NCI-H774 (cell line): ENCODE measurements at places on chromosomes 7 and 10.

GRCh38 chr10:46106410-46107255 is 60.6 kb upstream of the MSMB start:
- DNase-seq = no peak

GRCh38 chr7:70393956-70394355 is 738.0 kb upstream of the GALNT17 start:
- no peak for DNase-seq

DNA sequence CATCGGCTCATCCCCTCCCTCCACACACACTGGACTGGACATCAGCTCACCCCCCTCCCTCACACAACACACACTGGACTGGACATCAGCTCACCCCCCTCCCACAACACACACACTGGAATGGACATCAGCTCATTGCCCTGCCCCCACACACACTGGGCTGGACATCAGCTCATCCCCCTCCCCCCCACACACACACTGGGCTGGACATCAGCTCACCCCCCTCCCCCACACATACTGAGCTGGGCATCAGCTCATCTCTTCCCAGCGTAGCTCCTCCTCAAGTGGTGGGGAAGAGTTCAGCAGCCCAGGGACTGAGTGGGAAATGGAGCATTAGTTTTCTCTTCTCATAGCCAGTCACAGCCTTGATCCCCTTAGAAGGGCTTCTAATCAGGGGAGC is 58.1 kb upstream of the WDR11 start:
- DNase-seq = no peak

DNA sequence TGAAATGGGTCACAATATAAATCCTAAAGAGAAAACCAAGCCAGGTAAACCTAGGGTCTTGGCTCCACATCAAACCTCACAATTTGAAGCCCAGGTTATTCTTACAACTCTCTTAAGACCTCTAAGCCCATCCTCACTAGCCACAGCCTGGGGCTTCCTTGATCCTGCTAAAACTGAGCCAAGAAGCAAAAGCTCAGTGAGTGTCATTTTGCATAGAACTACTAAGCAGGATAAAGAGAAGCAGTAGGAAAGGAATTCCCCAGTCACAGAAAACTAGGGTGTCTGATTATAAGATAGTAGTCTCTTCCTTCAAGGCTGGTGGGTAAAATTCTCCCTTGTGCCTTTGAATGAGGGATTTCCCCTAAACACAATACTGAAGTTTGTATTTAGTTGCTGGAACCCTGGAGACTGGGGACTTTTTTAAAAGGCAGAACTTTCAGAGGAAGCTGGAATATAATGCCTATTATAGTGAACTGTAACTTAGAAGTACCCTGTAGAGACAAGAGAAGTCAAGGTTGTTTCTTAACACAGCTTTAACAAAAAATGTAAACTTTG is 196.6 kb upstream of the KIAA1217 start:
- no peak for DNase-seq

- no peak for DNase-seq
These were observed 27.7 kb downstream of the RAMP3 start for GRCh38 chr7:45185028-45185863.

- DNase-seq = peak; percentile 15
These were observed 551.7 kb downstream of the HTR7 start for GRCh38 chr10:90306187-90306586.

DNA sequence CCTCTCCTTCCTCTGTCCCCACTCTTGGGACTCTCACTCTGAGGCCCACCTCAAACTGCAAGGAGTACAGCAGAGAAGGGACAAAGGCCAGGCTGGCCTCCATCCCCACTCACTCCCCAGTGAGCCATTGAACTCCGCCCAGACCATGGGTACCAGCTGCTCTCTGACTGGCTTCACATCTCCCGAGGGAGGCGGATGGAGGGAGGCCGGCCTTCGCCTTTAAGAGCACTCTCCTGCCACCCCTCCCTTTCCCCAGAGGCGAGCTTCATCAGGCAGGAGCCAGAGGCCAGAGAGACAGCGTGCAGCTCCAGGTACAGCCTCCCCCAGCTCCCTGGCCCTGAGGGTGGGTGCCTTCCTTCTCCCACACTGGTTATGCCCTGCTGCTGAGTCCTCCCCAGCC is 1.8 kb upstream of the LDB3 start:
- no peak for DNase-seq

DNA sequence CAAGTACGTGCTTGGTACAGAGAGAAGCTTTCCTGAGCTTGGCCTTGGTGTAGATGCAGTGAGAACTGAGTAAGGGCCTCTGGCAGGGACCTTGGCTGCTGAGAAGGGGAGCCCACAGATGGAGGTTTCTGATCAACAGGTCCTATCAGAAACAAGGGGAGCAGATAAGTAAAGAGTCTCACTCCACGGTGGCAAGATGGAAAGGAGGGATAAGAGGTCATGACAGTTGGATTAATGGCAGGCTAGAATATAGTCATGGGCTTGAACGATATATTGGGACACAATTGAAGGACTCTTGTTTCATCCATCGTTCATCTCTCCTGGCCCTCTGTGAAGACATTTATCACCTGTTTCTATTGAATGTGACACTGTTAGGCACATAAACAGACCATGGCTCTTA is 41.5 kb downstream of the MET start:
- DNase-seq = no peak

GRCh38 chr10:86127274-86127819 is 239.2 kb downstream of the GRID1 start:
- no peak for DNase-seq

GRCh38 chr10:17076626-17077345 is 52.8 kb downstream of the CUBN start:
- no peak for DNase-seq

GRCh38 chr7:128063088-128063487 is 31.9 kb upstream of the LRRC4 start:
- no peak for DNase-seq

GRCh38 chr7:108662783-108663362 is 93.2 kb downstream of the DNAJB9 start:
- no peak for DNase-seq

DNA sequence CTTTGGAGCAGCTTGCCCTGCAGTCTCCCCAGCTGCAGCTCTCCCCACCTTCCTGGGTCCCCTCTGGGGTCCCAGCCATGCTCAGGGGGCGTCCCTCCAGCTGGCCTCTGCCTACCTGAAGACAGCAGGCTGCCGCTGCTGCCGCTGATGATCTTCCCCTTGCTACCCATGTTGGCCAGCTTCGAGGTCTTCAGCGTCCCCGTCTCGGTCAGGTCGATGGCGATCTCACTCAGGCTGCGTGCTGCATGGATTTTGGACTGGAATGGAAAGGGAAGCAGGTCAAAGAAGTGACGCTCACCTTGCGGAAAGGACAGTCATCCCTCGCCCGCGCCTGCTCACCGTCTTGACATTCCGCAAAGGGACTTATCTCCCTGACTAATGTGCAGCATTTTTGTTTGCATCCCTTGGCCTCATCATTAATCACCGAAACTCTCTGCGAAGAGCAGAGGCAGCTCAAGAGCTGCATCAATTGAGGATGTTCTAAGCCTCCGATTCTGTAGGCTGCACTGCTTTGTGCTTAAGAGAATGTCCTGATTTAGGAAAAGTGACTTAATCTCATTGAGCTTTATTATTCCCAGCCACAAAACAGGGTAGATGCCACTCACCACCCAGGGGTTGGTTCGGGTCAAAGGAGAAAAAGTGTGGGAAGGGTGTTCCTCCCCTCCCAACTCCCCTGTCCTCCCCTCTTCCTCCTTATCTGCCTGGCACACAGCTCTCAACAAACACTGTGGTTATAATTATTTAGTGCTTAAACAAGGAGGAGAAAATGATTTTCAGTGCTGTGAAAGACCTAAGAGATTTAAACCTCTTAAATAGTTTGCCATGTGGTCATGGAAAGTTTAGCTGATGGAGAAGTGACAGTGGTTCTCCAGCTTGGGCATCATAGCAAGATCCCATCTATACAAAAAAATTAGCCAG is 107.3 kb downstream of the PRPF18 start:
- DNase-seq = no peak

- no peak for DNase-seq
These were observed 15.6 kb downstream of the CHAT start for GRCh38 chr10:49629431-49629881.

DNA sequence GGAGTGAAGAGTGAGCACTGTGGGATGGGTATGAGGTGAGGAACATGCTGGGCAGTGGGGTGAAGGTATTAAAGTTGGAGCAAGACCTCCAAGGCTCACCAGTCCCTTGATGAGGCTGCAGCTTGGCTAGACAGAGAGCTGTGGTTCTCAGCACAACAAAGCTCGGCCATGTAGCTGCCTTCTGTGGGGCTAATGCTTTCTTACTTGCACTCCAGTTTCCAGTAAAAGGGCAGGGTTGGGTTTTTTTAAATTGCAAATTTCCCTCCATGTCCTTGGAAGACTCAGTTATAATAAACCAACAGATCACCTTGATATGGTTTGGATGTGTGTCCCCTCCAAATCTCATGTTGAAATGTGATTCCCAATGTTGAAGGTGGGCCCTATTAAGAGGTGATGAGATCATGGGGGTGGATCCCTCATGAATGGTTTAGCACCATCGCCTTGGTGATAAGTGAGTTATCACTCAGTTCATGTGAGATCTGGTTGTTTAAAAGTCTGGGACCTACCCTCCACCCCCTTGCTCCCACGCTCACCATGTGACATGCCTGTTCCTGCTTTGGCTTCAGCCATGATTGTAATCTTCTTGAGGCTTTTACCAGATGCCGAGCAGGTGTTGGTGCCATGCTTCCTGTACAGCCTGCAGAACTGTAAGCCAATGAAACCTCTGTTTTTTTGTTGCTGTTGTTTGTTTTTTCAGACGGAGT is 55.9 kb downstream of the ATXN7L1 start:
- DNase-seq = no peak

- DNase-seq = no peak
These were observed 135.8 kb downstream of the TEX36 start for GRCh38 chr10:125547010-125547650.

GRCh38 chr10:663466-663751 is 26.1 kb downstream of the DIP2C start:
- no peak for DNase-seq

DNA sequence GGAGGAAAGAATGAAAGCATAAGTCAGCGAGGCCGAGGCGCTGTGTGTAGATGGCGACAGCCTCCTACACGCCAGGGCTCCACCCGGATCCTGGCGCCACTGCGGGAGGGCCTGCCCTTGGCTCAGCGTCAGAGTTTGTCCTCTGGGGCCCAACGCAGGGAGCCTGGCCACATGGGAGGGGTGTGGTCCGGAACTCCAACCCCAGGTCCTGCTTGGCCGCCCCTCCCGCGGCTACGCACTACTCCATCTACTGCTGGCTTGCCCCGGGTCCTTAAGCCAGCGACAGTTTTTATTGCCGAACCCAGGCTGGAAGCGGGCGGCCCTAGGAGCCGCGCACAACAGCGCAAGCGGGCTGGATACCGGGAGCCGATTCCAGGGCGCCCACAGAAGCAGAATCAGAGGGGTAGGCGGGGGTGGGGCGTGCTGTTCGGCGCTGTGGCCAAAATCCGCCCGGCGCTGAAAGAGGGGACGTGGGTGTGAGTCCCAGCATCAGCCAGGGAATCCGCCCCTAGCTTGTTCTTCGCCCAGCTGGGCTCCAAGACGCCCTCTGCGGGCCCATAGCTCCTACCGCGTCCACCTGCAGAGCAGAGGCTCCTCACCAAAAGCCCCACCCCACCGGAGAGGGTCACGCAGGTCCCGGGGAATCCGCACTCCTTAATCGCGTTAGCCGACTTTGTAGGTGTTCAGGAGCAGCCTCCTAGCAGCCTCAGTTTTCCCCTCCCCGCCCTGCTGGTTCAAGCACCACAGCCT is 4.5 kb downstream of the KAZALD1 start:
- peak; percentile 59 for DNase-seq

- no peak for DNase-seq
These were observed 15.2 kb upstream of the PPP2R2D start for GRCh38 chr10:131885391-131886165.

DNA sequence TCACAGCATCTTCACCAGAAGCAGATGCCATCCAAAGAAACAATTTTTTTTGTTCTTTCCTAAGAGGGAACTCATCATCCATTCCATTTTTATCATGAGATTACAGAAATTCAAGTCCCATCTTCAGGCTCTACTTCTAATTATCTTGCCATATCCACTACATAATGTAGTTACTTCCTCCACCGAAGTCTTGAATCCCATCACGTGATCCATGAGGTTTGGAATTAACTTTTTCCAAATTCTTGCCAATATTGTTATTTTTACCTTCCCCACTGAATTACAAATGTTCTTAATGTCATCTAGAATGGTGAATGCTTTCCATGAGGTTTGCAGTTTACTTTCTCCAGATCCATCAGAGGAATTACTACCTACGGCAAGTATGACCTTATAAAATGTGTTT is 1014.7 kb upstream of the LRRN3 start:
- DNase-seq = no peak

DNA sequence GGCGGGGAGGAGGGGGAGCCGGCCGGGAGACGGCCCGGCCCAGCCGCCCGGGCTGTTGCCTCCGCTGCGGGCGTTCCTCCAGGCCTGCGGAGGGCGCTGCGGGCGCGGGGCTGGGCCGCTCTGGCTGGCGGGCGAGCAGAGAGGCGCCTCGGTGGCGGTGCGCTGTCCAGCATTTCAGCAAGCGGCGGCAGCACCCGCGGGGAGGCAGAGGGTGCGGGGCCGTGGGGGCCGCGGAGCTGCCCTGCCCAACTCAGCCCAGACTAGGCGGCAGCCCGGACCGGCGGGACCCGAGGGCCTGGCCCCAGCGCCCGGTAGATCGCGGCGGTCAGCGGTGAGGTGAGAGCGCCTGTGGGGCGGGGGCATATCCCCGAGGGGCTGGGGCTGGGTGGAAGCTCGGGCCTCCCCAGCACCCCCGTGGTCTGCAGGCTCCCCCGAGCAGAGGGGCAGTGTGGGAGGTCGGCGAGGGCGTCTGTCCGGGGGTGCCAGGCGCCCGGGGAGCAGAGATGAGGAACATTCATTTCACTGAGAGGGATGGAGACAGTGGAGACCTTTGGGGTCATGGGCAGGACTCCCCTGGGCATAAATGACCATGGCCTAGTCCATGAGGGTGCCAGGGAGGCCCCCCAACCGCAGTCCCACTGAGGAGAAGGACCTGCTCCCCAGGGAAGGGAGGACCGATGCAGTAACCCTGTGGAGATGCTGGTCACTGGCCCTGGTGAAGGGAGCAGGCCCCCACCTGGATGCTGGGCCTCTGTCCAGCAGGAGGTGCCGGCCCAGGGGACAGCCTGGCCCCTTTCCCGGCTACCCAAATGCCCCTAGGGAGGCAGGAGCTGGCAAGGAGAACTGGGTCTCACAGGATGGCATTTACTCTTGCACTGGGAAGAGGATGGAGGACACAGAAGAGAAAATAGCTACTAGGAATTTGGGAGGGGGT is at the start of gene SRRM3:
TSS of gene SRRM3 (plus strand) at position 165 of the 934 bp plus-strand sequence. CDS start 33,171 bp downstream, outside the sequence.
- DNase-seq = peak; percentile 82

DNA sequence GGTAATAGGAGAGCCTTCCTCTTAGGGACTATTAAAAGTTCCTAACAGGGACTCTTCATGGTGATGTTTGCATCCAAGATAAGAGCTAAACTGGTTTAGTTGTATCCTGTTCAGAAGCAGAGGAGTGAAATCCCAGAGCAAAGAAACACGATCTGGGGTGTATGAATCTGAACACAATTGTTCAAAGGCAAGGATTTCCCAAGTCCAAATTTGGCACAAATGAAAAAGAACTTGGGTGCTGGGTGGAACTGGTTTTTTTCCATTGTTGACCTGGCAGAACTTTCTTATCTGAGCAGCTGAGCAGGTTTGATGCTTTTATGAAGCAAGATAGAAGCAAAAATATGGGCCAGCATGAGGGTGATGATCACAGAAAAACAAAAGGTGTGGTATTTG is 6.0 kb downstream of the AGFG2 start:
- DNase-seq = no peak
